ENCODE measurements at places on chromosomes 11 and 22.

DNA sequence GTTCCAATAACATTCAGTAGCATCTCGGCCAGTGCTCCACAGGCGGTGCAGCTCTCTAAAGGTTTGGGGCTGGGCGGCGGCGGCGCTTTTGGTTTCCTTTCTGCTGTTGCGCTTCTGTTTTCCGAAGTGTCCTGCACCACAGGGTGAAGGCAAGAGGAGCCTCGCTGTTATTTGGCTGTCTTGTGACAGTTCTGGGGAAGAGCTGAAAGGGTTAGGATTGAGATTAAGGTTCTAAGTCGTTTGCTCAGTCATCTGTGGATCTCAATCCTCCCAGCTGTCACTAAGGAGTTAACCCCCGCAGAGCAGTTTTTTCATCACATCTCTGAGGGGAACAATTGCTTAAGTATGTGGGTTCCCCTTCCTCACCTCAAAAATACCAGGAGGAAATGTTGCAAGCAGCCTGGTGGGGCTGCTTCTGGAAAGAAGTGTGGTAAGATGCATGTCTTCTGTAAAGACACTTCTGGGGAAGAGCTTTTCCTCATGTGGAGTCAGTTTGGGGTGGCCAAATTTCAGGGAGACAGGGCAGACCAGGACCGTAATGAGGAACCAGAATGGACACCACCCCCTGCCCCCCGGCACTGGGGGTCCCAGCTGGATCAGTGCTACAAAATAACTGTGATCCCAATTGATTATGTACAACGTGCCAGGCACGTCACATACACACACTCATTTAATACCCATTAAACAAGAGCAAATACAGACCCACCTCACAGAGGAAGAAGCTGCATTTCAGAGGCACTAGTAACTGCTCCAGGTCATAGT, 14.2 kb downstream of the TMEM121B start:
- DNase-seq = no peak

GRCh38 chr22:45552580-45553350, 50.1 kb downstream of the FBLN1 start:
- DNase-seq = no peak

- DNase-seq = no peak
Measured at GRCh38 chr11:77455740-77456139, 18.2 kb downstream of the PAK1 start.

- no peak for DNase-seq
Measured at GRCh38 chr11:44858796-44859527, 91.7 kb downstream of the TP53I11 start.

DNA sequence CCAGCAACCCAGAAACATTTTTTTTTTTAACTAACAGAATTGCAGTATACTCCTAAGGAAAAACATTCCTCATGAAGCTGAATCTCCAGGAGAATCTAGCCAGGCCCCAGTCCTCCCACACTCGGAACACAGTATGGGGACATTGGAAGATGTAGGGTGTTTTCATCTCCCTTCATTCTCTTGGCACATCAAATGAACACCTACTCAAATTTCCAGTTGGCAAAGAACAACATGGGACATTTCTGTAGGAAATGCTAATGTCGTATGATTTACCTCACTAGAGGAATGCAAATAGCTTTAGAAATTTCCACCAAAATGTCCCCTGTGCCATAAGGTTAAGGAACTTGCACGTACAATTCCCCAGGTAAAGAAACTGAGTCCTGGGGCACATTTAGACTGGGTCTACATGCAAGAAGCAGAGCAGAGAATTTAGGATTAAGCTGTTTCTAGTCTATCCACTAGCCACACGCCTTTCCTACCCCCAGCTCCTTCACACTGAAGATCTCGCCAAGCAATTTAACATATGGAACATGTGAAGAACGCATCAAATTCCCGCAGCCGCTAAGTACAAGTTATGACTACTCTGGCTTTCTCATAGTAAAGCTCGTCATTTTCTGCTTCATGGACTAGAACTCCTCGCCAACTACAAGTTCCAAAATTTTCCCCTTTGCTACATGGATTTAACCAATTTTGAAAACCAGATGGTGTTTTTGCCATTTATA, 2.9 kb upstream of the CADM1 start:
- DNase-seq = no peak

DNA sequence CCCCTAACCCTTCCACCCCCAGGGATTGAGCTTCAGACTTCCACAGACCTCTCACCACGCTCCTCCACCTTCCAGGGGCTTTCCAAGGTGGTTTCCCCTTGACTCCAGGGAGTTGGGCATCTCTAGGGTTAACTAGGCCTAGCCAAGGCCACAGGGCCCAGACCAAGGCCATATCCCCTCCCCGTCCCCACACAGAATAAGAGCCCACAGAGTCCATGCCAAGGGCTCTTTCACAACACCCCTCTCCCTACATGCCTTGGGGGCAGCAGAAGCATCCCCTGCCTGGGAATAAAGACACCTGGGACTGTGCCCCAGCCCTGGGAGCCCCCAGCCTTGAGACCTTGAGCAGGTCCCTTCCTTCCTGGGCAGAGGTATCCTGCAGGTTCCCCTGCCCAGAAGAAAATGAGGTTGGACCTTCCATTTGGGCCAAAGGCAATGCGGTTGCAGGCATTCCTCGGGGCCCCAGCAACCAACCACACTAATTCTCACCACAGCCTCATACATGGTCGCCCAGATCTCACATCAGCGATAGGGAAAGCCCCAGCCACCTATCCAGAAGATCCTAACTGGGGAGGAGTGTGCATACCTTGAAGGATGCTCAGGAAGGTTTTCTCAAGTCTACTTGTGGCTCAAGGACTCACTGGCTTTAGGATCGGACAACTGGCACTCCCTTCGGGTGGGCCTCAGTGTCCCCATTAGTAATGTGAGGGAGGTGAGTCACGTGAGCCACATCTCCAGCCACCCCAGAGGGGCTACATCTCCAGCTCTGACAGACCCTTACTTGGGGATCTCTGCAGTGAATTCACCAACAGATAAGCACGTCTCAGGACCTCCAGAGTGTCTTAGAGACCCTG, 1.7 kb downstream of the GDPD5 start:
- no peak for DNase-seq

GRCh38 chr11:417652-418342, 3.0 kb upstream of the SIGIRR start:
- DNase-seq = no peak

- DNase-seq = no peak
Measured at GRCh38 chr11:1070594-1071462, 3.8 kb upstream of the MUC2 start.

DNA sequence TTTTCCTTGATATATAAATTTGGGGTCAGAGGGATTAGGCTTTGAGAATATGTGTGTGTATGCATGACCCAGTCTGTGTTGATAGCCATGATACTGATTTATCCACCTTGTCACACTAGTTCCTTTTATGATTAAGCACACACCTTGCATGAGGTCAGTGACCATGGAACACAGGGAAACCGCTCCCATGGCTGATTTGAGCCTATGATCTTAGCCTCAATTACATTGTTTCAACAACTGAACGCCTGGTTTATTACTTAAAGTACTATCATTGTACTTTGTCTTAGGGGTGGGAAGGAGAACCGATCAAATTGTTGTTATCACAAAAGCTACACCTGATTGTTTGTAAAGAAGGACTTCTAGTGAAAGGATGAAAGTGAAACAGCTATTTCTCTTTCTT, 70.7 kb downstream of the ARFGAP2 start:
- no peak for DNase-seq

DNA sequence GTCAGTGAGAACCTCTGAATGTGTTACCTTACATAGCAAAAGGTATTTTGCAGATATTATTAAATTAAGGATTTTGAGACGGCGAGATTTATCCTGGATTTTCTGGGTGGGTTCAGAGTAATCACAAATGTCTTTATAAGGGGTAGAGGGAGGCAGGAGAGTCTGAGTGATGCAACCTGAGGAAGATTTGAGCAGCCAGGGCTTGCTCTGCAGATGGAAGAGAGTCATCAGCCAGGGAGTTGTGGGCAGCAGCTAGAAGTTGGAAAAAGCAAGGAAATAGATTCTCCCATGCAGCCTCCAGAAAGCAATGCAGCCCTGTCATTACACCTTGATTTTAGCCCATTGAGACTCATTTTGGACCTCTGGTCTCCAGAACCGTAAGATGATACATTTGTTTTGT, 4.1 kb upstream of the WDR74 start:
- no peak for DNase-seq

- DNase-seq = no peak
Measured at GRCh38 chr22:30865656-30866055, 102.9 kb downstream of the MORC2 start.

DNA sequence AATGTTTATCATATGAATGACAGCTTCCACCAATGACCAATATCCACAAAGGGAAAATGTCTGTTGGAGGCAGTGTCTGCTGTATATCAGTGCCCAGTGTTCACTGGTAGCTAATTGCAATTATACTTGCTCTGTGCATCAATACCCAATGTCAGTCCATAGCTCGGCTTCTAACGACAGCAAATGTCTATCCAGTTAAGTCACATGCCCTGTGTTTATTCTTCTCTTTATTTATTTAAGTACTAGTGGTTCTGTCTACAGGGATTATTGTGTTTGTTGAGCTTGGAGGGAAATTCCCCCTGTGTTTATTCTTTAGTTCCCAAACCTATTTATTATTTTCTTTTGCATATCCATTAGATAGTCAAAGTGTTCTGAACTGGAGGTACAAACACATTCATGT, 18.6 kb downstream of the TSKU start:
- no peak for DNase-seq

DNA sequence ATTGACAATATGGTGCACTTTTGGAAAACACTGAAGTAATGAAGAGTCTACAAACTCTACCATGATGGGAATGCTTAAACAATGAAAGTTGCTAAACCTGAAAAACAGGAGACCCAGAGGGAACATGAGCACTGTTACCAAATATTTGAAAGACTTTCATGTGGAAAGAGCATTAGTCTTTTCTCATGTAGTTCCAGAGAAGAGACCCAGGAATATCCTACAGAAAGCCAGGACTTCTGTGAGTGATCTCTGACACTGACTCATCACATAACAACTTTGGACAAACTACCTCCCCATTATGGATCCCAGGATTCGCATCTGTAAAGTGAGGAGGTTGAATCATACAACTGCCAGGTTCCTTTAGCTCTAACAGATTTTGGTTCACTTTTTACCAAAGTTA, 62.2 kb downstream of the FAM181B start:
- DNase-seq = no peak

- no peak for DNase-seq
Measured at GRCh38 chr11:128300785-128301184, 286.6 kb downstream of the ETS1 start.

GRCh38 chr11:88152381-88152780, 22.9 kb downstream of the RAB38 start:
- no peak for DNase-seq

DNA sequence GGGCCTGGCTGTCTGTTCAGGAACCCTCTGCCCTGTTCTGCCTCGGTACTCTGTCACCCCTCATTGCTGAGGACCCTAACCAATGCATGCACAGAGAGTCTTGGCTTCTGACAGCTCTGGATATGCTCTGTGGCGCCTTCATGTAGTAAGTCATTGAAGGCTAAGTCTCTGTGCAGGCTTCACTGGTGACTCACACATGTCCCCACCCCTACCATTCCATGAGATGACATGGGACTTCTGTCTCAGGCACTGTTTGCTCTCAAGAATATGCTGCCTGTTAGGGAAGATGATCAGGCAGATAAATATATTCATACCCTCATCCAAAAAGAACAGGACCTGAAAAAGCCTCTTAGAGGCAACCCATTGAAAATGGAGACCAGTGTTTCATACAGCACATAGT, 43.6 kb upstream of the HORMAD2 start:
- DNase-seq = no peak

GRCh38 chr11:117925198-117925925, 3.8 kb downstream of the TMPRSS13 start:
- no peak for DNase-seq

DNA sequence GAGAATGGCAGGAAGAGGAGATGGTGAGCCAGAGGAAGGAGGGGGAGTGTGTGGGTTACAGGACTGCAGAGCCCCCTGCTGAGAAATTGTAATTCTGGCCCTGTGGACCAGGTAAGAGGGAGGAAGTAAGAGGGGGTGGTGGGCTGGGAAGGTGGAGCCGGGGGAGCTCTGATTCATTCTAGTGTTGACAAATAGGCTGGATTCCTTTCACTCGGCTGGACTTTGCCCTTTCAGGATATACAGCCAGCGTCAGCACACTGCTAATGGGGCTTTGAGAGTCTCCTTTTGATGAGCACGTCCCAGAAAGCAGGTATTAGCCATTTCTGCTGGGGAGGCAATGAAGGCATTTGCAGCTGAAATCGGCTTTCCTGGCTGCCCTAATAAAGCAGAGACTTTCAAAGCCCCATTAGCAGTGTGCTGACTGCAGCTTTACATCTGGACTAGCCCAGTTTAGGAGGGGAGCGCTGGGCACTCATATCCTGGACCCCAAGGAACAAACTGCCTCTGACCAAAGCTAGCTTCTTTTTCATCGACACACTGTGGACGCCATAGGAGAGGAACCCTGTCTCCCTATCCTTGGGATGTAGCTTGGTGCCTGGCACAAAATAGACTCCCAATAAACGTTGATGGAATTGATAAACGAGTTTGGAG, 44.8 kb upstream of the CADM1 start:
- DNase-seq = no peak

DNA sequence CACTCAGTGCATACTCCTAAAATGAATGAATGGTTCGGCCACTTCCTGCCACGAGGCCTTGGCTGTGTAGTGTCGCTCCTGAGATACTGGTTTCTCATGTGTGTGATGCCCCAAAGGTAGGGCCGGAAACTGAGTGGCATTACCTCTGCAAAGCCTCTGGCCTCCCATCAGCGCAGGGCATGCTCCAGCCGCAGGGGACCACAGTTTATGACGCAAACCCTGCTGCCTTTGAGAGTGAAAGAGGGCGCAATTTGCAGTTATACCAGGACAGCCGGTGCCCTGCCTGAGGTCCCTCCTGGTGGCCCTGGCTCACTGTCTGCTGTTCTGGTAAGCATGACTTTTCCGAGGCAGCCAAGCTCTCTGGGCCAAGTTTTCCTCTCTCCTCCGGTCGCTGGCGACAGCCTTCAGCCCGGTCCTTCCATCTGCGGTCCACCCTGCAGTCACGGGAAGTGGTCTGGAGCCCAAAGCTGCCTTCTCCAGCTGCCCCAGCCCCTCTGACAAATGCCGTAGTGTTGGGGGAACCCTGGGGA, 2.4 kb upstream of the FGF3 start:
- peak; percentile 37 for DNase-seq

GRCh38 chr11:60594998-60595642, 79.9 kb downstream of the MS4A13 start:
- DNase-seq = no peak

DNA sequence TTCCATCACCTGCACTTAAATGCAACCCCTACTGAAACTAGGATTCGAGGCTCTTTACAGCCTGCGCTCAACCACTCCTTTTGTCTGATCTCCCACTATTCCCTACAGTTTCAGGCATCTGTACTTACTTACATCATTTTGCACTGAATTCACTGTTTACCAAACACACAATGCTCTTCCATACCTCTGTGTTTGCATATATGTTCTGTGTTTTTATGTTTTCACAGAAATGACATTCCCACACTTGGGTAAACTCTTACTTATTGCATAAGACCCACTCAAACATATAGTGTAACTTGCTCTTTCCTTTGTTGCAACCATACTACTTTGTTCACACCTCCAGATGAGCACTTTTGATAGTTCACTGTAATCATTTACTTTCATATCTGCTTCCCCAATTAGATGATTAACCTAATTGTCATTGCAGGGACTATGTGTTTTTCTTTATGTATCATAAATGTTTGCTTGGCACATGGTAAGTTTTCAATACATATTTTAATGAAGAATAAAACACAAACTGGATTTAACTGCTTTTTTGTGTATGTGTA, 54.6 kb downstream of the ZBTB44 start:
- DNase-seq = no peak

GRCh38 chr11:97487387-97487786, 1097.6 kb downstream of the JRKL start:
- no peak for DNase-seq

GRCh38 chr22:33829546-33830280, 90.6 kb downstream of the LARGE1 start:
- no peak for DNase-seq
